ENCODE measurements at places on chromosomes 7 and 10. TPM values are rescaled to one million over a fixed set of nuclear protein-coding genes. Genes with fewer than 3 reads are reported as not detected.

DNA sequence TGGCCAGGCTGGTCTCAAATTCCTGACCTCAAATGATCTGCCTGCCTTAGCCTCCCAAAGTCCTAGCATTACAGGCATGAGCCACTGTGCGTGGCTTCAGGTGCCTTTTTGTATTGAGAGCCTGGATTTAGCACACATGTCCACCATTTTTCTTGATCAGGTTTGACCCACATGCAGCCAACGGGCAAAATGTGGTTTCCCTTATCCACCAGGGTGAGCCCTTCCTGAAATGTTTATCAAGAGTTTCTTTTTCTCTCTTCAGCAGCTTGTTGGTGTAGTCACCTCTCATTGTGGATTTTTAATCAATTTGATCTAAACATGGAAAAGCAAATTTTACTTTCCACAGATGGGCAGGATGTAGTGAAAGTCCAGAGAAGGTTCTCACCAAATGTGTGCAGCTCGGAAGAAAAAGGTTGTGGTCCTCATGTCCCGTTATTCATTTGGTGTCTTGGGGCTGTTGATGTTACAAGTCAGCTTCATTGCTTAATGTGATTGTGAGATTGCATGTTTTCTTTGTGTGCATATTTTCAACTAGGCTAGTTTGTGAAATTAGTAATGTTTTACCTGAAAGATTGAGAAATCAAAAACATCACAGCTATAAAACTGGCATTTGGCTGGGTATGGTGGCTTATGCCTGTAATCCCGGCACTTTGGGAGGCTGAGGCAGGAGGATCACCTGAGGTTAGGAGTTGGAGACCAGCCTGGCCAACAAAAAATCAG, 28.9 kb downstream of the GUSB start:
- DNase-seq: no peak

DNA sequence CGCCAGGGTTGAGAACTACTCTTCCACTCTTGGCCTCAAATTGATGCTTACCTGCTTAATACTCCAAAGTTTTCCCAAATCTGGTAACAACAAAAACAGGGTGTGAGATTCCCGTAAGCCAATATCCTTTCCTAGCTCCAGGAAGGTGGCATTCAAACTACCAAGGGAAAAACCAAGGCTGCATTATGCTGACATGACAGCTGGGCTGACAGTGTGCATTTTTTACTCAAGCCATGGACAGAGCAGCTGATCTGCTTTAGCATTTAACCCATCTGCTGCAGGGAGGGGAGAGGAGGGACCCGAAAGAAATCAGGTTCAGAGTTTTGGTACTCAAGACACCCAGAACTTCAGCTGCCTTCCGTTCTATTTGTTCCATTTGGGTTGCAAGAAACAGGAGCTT, 49.8 kb upstream of the RAPGEF5 start:
- DNase-seq: no peak

Gene NEUROG3
- total RNA-seq: not detected

DNA sequence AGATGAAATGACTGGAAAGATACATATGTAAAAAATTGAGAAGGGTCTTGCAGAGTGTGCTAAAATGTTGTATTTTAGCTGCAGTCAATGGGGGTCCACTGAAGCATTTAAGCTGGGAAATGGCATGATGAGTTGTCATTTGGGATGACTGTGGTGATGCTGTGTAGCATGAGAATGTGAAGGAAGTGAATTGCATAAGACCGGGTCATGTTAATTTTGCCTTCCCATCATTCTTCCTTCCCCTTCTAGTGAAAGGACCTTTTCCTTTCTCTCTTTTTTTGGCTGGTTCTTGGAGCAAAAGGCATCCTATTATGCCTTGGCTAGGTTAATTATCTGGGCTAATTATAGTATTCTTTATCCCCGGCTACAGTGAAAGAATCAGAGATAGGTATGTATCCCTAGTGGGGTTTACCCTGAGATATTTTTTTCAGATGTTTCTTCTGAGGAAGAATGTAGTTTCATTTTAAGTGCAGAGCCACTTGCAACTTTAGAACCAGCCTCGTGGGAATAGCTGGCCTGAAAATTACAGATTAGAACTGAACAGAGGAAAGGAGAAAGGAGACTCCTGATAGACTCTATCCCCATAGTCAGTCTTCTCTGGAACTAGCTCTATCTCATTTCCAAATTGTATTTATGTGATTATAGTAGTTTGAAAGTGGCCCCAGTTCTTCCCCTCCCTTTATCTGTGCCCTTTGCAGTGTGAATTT, 93.6 kb downstream of the HGF start:
- no peak for DNase-seq

DNA sequence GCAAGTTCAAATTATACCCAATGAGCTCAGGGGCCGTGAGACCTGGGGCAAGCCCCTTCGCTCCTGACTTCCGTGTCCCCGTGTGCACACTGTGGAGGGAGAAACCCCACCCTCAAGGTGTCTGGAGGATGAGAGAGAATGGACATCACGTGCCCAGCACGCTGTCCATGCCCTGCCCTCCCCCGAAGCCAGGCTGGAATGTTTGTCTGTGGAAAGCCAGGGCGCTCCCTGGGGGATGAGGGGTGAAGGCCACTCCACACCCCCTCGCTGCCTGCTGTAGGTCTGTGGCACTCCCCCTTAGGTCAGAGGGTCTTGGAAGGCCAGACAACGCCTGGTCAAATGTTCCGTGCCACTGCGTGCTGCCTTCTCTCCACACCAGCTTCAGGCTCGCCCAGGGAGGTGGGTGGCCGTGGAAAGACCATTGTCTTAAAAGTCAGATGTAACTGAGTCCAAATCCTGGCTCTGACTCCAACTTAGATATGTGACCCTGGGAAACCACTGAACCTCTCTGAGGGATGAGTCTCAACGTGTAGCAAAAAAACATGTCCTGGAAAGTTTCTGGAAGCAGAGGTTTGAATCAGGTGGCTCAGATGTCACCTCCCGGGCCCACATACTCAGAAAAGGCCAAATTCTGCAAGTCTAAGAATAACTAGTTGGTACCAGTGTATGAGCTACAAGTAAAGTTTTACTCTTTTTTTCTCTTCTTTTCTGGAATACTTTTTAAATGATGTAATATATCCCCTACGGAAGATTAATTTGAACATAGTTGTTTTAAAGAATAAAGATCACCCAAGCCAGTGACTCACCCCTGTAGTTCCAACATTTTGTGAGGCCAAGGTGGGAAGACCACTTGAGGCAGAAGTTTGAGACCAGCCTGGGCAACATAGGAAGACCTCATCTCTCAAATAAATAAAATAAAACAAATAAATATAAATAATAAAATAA, 24.9 kb downstream of the RCC1L start:
- no peak for DNase-seq

Gene MMP21
- total RNA-seq: not detected

DNA sequence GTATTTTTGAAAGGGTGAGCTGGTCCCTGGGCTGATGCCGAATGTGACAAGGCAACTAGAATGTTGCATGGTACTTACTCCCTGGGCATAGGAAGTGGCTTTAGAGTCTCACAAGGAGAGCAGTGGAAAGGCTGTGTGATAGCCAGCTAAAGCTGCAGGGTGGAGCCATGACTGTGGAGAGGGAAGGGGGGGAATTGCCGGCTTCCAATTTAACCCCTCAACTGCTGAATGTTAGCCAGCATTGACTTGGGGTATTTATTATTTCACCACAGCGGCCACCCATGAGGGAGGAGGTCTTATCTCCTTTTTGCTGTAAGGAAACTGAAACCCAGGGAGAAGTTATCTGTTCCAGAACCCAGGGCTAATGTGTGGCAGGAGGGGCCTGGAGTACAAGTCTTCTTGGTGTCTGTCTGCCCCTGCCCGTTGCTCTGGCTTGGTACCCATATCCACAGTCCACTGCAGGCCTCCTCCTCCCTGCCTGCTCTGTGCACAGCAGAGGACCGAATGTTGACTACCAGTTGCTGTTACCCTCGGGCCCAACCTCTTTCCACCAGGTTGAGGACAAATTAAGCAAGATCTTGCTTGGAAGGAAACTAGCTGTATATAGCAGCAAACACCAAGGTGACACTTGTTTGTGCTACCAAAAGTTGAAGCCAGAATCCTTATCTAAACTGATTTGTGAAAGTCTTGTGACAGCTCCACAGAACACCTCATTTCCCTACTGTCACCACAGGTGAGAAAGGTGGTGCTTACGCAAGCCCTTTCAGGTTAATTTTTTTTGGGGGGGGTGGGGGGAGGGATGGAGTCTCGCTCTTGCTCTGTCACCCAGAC, 37.6 kb downstream of the WBP1L start:
- no peak for DNase-seq

Gene NAT16
- not detected for total RNA-seq

DNA sequence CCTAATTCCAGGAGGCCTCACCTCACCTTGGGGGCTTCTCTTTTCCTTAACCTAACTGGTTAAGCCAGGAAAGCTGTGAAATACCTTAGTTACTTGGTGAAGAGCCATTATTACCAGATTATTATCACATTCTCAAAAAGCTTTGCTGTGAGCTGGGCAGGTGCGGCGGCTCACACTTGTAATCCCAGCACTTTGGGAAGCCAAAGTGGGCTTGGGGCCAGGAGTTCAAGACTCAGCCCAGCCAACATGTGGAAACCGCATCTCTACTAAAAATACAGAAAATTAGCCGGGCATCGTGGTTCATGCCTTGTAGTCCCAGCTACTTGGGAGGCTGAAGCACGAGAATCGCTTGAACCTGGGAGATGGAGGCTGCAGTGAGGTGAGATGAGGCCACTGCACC, 102.4 kb upstream of the KLF6 start:
- DNase-seq: no peak

Gene UCMA
- total RNA-seq: not detected

DNA sequence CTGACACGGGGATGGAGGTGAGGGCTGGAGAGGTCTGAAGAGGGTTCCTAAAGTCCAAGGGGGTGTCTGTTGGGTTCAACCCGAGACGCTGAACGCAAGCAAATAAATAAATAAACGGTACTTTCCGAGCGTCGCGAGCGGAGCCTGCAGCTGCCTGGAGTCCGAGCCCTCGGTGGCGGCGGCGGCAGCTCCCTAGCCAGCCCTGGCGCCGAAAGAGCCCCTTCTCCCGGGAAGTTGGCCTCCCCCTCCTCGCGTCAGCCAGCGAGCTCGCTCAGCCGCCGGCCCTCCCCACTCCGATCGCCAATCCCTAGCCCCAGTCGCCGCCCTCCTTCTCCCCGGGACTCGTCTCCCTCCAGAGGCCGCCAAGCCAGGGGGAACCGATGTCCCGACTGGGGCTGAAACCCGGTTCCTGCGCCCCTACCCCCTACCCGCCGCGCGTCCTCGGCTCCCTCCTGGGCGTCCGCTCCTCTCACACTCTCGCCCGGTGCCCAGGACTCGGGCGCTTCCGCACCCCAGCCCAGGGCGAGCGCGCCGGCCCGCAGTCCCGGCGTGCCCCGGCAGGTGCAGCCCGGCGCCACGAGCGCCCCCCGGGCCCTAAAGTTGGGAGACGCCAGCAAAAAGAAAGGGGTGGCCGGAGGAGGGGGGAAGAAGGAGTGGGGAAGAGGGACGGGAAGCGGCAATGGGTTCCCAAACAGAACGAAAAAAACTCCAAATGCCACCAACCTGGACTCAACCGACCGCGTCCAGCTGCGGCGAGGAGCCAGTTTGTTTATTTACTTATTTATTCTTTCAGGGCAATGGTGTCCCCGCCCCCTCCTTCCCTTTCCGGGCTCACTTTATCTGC, at the start of gene GFRA1:
TSS of gene GFRA1 (minus strand) at position 767 of the 844 bp plus-strand sequence. CDS start 1,177 bp downstream, outside the sequence.
- DNase-seq: peak; percentile 42

GRCh38 chr7:39827571-39827970, 122.5 kb upstream of the CDK13 start:
- no peak for DNase-seq

GRCh38 chr7:26078437-26079336, 73.3 kb upstream of the NFE2L3 start:
- peak; percentile 63 for DNase-seq

DNA sequence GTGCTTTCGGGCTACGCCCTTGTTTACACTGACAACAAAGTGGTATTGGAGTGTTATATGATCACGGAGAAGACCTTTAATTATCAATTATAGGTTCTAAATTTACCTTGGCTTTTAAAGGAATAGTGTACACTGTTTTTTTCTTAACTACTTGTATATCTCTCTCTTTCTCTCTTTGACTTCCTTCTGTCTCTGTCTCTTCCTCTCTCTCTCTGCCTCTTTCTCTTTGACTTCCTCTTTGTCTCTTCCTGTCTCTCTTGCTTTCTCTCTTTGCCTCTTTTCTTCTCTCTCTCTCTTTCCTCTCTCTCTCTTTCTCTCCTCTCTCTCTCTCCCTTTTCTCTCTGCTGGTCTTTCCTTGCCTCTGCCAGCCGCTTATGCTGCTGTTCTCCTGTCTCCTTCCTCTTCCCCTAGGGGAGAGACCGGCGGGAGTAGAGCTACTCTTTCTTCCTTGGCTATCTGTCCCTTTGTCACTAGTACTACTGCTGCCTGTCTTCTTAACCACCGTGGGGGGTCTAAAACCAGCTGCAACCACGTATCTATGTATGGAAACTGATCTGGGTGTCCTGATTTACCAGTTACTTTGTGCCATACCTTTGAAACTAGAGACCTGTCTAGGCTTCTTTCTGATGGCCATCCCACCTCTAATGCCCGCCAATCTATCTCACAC, 36.9 kb upstream of the GSDME start:
- no peak for DNase-seq

Gene ADAM12
- total RNA-seq: 15.8 TPM

DNA sequence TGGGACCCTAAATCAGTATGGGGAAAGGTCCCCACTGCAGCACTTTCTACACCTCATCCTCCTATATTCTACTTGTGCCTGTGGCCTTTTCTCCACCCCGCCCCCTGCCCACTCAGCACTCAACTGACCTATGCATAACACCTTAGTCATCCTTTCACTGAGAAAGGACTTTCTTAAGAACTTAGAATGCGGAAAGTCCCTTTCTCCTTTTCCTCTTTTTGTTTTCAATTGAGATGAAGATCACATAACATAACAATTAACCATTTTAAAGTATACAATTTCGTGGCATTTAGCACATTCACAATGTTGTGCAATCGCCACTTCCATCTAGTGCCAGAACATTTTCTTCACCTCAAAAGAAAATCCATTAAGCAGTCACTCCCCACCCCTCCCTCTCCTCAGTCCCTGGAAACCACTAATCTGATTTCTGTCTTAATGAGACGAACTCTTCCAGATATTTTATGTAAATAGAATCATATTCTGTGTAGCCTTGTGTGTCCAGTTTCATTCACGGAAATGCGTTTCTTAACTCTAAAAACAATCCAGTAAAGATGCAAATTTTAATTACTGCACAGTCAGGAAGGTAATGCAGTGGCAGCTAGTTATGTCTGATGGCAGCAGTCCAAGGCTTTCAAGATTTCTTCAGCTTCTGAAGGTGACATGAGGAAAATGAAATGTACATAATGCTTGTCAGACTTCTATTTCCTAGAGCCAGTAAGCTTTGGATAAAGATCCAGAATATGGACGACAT, 41.7 kb downstream of the FAS start:
- peak; percentile 79 for DNase-seq

- DNase-seq: peak; percentile 50
Measured at GRCh38 chr7:44639671-44640321, 33.4 kb downstream of the OGDH start.

Gene POLL
- 20.3 TPM for total RNA-seq

Gene BEND7
- 4.5 TPM for total RNA-seq

DNA sequence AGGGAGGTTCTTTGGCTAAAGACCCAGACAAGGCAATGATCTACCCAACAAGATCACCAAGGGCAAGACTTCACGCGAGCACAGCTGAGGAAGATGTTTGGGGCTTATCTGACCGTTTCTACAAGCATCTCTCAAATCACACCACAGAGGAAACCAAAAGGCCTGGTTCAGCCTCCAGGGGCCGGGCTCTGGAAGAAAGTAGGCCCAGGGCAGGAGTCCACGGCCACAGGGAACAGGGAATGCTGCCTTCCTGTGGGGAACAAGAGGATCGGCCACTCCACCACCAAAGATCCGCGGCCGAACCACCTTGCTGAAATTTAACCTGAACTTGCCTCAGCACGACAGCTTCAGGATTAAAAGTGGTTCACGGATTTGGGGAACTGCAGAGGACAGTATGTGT, 332.5 kb downstream of the PTPRN2 start:
- no peak for DNase-seq

Gene HOGA1
- 6.7 TPM for total RNA-seq

Gene GPER1
- 2.2 TPM for total RNA-seq

All from MG63 (cell line).